Fibroblast of pulmonary artery (primary cell): ENCODE measurements at places on chromosomes 16 and 17.
A peak's percentile ranks its signal among the peaks of the same experiment; 100 is the strongest.

DNA sequence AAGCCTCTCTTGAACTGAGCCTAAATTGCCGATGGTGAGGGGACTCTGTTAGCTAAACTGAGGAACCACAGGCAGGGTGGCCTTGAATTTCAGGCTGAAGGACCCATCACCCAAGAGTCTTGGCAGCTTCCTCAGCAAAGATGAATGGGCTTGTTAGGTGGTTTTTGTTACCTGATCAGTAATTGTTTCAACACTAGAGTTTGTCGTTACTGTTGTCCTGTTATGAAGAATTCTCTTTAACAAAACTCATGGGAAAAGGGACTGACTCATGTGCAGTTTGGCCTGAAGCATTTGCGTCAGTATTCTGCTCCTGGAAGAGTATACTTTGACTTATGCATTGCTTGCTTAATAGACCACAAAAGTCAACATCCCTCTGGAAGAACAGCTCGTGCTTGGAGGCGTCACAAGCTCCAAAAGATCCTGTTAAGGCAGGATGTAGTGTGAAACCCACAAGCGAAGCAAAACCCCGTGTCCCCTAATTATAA, 206.0 kb downstream of the IRX3 start:
- peak; percentile 92 for DNase-seq

- DNase-seq = peak; percentile 52
Observed at GRCh38 chr17:16987830-16988601, 16.1 kb upstream of the TNFRSF13B start.

- DNase-seq = no peak
Observed at GRCh38 chr16:71867939-71868338, 16.0 kb downstream of the ZNF821 start.

GRCh38 chr17:76238847-76239537, 1.3 kb downstream of the RNF157 start:
- DNase-seq = no peak

GRCh38 chr16:56909527-56909979, 22.4 kb upstream of the HERPUD1 start:
- peak; percentile 18 for DNase-seq

GRCh38 chr17:2511138-2511461, 588 bp downstream of the METTL16 start:
- no peak for DNase-seq

GRCh38 chr17:27352448-27353032, 58.6 kb downstream of the WSB1 start:
- peak; percentile 46 for DNase-seq

DNA sequence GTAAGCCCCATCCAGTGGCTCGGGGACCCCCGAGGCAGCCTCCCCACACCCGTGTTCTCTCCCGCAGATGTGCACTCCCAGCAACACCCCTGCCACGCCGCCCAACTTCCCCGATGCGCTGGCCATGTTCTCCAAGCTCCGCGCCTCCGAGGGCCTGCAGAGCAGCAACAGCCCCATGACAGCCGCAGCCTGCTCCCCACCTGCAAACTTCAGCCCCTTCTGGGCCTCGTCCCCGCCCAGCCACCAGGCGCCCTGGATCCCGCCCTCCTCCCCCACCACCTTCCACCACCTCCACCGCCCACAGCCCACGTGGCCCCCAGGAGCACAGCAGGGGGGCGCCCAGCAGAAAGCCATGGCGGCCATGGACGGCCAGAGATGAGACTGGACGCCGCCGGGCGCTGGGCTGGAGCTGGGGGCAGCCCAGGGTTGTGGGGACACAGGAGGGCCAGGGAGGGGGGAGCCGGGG, 5.0 kb downstream of the UBALD2 start:
- DNase-seq = no peak

DNA sequence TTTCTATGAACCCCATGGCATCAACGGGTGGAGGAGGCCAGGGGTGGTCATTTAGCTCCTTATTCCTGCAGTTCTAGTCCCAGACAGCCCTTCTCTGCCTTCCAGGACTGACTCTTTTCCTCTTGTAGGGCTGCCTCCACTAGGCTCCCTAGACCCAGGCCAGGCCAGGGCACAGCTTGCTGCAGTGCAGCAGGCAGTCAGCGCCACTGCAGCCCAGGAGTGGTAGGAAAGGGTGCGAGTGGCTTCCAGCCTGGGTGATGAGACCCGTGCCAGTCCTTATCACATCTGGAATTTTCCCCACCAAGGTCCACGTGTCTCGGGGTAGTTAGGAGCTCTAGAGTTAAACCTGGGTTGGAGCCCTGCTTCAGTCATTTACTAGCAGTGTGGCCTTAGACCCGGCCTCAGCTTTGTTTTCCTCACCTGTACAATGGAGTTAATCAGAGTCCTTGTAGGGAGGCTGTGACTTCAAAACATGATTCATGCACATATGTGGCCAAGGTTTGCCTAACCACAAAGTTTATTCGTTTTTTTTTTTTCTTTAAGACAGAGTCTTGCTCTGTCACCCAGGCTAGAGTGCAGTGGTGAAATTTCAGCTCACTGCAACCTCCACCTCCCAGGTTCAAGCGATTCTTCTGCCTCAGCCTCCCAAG, 4.7 kb downstream of the SLC5A11 start:
- peak; percentile 62 for DNase-seq

GRCh38 chr16:57797526-57798266, 4.6 kb downstream of the KIFC3 start:
- DNase-seq = no peak

DNA sequence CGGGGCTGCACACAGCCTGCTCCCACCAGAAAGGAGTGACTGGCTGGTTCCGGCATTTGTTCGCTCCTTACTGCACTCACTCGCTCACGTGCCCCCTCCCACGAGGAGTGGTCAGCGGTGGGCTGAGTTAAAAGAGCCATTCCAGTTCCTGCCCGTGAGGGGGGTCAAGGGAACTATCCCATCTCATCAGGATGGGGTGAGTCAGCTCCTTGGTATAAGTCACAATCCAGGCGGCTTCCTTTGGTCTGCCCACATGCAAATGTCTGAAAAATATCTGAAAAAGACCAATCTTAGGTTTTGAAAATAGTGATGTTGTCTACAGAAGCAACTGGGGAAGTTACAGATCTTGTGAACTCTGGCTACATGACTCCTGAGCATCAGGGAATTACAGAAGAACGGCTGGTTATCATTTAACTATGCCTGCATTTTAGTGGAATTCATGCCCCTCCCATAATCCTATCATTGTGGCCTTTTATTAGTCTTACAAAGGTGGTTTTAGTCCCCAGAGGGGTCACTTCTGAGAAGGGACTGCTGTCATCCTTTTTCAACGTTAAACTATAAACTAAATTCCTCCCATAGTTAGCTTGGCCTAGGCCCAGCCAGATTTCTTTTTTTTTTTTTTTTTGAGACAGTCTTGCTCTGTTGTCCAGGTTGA, 9.8 kb upstream of the TNFSF12 start:
- no peak for DNase-seq

DNA sequence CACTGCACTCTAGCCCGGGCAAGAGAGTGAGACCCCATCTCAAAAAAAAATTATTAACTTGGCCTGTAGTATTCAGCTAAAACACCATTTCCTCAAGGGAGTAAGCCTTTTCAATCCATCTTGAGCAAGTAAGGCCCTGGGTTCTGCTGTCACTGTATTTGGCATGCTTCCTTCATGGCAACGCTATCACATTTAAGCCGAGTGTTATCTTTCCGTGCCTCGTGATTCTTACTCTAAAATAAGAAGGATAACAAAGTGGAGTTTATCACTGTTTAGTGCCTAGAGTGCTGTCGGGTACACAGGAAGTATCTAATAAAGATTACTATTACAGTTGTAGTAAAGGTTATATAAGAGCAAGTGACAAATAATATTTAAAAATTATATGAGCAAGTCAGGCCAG, 8.8 kb downstream of the VPS53 start:
- peak; percentile 34 for DNase-seq

DNA sequence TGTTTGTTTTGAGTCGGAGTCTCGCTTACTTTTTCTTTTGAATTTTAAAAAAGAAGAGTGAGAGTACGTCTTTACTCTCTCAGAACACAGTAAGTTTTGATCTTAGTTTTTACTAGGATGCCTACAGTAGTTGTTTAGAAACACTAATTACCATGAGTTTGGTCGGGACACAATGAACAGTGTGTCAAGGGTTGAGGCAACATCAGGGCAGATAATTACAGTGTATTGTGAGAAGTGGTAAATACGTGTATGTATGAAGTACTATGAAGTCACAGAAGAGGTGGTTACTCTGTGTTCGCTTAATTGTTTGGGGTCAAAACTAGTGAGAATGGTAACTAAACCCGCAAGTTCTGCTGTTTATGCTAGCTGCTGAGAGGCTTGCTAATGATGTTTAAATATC, 18.2 kb downstream of the PAFAH1B1 start:
- DNase-seq = no peak

DNA sequence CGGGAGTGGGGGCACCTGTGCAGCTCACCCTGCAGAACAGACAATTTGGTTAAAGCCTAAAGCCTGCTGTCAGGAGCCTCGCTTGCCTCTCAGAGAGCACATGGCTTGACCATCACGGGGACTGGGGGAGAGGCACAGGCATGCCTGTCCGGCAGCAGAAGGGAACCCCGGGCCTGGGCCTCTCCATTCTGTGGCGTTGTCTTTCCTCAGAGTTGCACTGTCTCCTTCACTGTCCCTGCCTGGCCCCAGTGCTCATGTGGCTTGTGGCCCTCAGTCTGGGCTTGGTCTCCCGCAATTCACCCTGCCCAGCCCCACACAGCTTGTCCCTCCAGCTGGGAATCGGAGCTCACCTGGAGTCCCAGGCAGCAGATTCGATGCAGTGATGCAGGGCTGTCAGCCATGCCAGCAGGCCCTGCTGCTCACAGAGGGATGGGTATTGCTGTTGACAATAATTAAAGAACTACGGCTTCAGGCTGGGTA, 189.9 kb downstream of the SEC14L1 start:
- DNase-seq = no peak

DNA sequence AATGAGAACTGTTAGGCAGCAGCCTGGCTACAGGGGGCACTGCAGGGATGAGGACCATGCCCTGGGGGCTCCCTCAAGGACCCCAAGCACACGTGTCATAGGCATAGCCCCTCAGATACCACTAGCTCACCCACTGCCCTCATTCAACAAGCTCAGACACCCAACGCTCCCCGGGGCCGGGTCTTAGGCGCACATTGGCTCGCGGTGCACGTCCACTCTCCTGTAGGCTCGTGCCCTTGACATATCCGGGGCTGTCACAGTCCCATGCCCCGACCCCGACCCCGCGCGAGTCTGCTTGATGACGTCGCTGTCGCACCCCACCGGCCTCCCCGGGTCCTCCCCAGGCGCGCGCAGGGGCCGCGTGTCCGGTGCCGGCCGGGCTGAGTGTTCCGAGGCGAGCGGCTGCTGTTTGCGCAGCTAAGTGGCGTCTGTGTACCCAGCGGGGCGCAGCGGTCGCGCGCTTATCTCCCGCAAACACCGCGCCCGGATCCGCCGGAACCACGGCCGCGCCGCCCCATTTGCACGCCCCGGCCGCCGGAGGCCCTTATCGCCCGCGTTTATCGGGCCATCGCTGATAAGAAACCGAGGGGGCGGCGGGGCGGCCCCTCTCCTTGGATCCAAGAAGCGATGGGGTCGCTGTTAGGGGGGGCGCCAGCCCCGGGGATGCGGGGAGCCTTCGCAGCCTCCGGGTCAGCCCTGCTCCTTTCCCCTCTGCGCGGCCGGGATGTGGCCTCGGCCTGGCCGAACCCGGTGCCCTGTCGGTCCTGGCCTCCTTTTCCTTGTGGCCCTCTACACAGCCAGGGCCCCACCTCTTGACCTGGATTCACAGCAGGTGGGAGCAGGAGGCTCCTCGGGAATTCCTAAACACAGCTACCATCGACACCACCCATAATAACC, 20.7 kb upstream of the NAGS start:
- no peak for DNase-seq
